Stimulated activated CD8-positive, alpha-beta memory T cell treated with anti-CD3 and anti-CD28 coated beads, Interleukin-4, amount 100 ng/mL, for 48 hours (primary cell): ENCODE measurements at places on chromosomes 16 and 17.

- no peak for DNase-seq
Measured at GRCh38 chr16:29900888-29901606, 759 bp downstream of the ASPHD1 start.

DNA sequence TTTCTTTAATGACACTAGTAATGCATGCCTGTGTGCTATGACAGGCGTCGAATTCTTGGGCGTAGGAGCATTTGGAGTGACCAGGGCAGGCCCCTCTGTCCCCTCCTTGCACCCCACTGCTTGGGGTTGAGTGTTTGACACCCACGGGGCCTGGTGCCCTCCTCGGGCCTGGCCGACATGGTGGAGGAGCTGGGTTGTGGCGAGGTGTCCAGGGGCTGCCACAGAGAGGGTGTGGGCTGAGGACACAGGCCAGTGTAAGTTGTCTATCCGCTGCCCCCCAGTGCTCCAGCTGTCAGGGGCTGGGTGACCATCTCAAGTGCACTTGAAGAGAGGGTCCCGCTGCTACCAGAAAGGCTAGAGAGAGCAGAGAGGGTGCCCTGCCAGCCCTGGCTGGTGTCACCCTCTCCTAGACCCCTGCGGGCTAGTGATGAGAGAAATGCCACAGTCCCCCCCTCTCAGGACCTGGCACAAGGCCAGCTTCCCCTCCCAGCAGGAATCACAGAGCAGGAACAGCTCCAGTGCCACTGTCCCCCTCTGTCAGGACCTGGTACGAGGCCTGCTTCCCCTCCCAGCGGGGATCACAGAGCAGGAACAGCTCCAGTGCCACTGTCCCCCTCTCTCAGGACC lies 30.5 kb downstream of the MGRN1 start:
- DNase-seq: no peak

DNA sequence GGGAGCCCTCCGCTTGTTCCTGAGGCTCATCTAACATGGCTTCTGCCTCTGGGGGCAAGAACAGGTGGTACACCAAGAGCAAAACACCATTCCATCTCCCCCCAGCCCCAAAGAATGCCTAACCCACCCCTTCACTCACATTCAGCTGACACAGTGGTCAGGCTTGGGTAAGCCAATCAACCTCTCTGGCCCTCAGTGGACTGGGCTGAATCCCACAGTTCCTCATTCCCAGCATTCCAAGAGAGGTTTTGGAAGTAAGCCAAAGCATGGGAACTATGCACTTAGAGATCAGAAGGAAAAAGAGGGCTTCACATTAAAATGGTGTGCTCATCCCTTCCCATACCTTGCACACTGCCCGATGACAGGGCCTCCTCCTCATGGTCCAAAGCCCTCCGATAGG lies 7.8 kb downstream of the PIGS start:
- no peak for DNase-seq

DNA sequence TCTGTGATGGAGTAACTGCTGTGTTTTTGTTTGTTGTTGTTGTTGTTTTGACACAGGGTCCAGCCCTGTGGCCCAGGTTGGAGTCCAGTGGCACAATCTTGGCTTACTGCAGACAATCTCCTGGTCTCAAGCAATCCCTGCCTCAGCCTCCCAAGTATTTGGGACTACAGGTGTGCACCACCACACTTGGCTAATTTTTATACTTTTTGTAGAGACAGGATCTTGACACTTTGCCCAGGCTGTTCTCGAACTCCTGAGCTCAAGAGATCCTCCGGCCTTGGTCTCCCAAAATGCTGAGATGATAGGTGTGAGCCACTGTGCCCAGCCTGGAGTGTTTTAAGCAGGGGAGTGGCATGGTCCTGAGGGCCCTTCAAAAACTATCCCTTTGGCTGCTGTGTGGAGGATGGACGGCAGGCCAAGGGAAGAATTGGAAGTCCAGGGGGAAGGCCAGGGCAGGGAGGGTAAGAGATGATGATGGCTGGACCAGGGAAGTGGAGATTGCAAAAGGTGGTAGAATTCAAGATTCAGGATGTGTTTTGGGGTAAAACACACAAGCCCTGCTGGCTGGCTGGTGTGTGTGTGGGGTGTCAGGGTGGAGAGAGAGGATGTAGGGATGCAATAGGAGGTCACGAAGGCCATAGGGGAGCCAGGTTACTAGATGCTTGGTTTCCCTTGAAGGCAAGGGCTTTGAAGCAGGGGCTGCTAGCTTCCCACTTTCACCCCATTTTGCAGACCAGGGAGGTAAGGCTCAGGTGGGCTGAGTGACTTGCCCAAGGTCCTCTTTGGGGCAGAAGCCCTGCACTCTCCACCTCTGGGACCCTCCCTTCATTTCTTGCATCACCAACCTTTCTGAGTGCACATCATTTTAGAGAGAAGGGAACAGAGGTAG lies 18.8 kb upstream of the PLLP start:
- no peak for DNase-seq

DNA sequence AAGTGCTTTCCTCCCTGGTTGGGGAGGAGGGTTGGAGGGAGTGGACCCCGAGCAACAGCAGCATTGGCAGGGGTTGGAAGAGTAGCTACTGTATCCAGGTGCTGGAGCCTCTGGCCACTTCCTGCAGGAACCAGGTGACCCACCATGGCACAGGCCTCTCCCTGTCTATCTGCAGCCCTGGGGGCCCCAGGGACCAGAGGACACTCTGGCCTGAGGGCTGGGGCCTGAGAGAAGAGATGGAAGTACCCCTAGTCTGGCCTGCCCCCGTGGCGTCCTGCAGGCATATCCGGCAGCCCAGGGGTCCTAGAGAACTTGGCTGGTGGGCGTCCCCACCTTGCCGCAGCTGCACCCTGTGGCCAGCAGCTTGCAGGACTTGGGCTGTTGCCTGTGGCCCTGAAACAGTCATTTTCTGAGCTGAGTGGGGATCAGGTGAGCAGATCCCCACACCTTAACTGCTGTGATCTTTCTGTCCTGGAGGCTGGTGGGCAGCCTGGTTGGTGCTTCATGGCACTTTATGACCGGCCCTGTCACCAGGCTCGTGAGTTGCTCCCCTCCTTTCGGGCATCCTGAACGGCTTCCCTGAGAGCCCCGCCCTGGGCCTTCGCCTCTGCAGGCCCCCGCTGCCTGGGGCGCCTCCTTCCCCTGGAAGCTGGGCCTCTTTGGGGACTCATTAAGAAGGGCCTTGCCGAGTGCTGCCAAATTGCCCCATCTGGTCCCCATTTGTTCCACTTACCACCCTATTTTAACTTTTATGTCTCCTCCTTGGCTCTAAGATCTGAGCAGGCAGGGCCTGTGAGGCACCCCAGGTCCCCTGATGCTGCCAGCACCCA lies 298.6 kb downstream of the SEC14L1 start:
- DNase-seq: peak; percentile 61

DNA sequence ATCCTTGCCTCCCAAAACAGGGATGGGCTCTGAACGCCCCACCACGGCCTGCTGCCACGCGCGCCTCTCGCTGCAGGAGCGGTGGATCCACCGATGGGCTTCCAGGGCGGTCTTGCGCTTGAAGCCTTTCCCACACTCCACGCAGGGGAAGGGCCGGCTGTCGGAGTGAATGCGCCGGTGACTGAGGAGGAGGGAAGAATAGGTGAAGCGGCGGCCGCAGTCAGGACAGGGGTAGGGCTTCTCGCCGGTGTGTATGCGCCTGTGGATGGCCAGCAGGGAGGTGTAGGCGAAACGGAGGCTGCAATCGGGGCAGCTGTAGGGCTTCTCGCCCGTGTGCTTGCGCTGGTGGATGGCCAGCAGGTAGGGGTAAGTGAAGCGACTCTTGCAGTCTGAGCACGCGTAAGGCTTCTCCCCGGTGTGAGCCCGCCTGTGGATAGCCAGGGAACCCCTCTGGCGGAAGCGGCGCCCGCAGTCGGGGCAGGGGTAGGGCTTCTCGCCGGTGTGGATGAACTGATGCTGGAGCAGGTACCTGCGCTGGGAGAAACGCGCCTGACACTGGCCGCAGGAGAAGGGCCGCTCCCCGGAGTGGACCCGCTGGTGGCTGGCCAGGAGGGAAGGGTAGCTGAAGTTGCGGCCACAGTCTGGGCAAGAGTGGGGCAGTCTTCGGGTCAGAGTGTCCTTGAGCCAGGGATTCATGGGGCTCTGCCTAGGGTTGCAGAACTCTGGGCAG lies 2.7 kb downstream of the ZNF785 start:
- DNase-seq: no peak

DNA sequence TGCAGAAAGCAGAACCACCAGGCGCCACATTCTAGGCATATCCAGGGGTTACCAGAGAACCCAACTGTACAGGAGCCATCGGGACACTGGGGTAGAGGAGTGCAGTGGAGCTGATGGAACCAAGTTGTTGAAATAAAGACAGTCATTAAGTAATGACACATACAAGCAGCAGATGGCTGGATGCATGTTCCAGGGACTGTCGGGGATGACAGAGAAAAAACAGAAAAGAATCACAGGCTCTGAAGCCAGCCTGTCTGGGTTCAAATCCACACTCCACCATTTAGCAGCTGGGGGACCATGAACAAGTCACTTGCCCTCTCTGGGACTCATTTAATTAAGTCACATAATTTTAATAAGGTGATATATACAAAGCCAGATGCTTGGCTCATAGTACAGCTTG lies 117.1 kb downstream of the ZNF423 start:
- no peak for DNase-seq

DNA sequence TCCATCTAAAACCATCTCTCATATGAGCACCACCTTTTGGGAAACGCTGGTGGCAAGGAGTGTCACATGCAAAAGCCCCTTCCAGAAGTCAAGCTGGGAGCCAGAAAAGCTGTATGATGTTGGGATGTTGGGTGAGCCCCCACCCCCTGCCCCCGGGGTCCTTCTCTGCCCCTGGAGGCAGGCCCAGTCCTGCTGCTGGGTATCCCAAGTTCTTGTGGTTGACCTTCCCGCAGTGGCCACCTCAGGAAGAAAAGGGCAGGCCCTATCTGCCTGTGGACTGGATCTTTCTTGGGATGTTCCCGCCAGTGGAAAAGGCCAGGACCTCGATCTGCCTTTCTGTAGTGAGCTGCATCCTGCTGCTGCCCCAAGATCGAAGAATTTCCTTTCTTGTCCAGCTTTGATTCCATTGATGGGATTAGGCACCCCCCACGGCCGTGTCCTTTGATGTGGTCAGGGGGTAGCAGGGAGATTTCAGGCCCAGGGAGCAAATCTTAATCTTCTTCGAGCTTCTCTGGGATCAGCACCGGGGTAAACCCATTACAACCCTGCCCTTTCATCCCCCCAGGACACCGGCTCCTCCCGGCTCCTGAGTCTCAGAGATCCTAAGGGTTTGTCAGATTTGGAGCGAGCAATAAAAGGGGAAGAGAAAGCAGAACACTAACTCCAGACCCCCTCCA lies 165.6 kb downstream of the RAB11FIP4 start:
- no peak for DNase-seq

DNA sequence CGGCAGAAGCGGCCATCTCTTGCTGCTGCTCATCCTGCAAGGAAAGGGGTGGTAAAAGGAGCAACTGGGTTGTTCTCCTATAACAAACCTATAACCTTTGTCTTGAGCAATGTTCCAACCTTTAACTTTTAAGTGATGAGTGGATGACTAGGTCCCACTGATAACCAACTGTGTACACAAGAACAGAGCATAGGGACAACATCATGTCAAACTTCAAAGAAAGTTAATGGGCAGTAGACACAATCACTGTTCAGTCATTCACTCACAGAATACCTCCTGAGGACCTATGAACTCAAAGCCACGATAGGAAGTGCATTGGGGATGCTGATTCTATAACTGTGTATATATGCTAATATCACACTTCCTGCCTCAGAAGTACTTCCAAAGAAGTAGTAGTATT lies 21.6 kb downstream of the CFAP97D1 start:
- DNase-seq: no peak

- DNase-seq: peak; percentile 88
Measured at GRCh38 chr16:85393674-85394451, 219.3 kb upstream of the GSE1 start.

DNA sequence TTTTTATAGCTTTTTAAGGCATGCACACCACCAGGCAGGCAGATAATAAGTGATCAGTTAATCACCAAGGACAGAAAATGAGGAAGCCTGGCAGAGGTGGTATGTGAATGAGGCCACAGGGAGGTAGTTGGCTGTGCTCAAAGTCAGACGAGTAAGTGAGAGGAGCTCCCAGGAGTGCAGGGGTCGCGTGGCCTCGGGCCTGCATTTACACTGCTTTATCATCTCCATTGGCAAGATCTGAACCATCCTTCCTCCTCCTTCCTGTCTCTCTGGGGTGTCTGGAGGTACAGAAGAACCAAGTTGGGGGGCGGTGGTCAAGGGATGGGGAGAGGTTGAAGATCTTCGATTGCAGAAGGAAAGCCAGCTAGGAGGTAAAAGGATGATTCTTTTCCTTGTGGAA lies 320.1 kb downstream of the SOX9 start:
- no peak for DNase-seq

GRCh38 chr17:76879691-76880090 lies 11.5 kb downstream of the MGAT5B start:
- no peak for DNase-seq

DNA sequence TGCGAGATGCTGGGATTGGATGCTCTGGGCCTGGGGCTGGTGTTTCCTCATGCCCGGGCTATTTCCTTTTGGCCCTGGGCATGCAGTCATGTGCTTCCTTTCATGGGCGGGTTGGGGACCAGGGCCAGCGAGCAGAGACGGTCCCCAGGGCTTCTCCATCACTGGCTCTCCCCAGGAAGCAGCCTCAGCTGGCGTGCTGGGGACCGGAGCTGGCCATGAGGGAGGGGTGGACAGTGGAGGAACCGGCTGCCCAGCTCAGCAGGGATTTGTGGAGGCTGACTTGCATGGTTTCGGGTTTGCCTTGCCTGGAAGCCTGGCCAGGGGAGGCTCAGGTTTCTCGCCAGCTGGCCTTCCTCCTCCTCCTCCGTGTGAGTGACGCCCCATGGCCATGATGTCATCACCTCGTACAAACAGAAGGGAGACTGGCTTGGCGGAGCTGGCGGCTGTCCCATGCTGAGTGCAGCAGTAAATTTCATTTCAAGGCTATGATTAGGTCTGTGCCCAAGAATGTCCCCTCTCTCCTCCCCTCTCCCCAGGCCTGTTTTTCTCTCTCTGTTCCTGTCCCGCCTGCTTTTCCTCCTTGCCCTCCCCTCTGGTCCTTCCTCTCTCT lies 8.9 kb upstream of the TIMP2 start:
- DNase-seq: no peak

DNA sequence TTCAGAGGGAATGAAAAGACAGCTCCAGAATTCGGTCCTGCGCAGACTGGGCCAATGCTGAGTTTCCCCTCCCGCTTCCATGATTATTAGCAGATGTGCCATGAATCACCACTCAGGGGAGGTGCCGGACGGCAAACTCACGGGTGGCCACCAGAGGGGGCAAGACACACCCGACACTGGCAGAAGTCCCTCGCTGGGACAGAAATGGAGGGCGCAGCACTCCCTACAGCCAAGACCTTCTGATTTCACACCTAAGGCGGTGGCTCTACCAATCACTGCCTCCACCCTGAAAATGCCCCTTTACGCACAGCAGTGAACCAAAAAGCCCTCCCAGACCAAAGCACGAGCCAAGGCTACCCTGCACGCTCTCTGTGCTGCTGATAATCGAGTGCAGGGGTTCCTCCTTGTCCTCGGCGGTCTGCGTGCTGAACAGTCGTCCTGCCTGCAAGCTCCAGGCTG lies 26.8 kb downstream of the TRAP1 start:
- DNase-seq: peak; percentile 87
